ENCODE measurements at places on chromosomes 7 and 10.
A peak's percentile ranks its signal among the peaks of the same experiment; 100 is the strongest.

- no peak for DNase-seq
Measured at GRCh38 chr10:72679838-72680241, 12.1 kb upstream of the MCU start.

DNA sequence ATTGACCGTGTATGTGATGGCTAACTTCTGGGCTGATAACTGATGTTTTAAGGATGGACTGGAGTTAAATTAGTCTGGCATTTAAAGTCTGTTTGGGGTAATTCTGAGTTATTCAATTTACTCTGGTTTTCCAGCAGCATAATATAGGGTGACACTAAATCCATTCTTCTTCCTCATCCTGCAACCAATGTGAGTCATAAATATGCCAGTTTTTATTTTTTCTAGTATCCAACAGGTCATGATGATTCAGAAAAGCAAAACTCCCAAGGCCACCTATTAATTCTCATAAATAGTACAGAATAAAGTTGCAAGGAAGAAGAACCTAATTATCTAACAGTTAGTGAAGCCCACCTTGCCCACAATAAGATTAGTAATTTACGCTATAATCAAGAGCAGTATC is 7.5 kb upstream of the EPHB6 start:
- no peak for DNase-seq

DNA sequence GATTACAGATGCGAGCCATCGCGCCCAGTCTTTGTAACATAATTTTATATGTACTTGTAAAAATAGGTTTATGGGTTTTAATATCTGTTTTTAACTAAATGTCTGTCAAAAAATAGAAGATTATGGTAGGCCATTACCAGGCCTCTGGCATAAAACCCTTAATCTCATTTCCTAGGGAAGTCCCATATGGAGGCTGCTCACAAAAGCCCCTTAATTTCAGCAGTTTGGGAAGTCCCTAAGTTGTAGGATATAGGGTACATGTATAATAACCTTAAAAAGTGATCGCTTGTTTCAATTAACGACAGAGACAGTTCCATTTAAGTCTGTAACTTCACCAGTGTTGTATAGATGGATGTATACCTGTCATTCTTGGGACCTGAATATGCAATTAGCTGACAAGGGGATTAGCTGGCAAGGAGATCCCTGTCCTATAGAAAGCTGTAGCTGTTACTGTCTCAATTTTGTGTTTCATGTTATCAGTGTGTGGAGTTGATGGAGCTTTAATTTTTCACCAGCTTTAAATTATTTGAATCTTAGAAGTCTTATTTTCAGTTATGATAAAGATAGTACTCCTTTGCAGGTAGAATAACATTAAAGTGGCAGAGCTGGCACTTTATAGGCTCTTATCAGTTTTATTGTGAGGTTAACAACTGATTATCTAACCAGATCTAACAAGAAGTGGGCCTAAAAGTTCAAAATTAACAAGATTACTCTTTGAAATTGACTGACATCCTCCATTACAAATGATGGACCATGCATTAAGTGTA is 10.5 kb downstream of the TRIM24 start:
- no peak for DNase-seq

- DNase-seq, result no peak
Measured at GRCh38 chr7:105297985-105298384, 90.7 kb downstream of the SRPK2 start.

DNA sequence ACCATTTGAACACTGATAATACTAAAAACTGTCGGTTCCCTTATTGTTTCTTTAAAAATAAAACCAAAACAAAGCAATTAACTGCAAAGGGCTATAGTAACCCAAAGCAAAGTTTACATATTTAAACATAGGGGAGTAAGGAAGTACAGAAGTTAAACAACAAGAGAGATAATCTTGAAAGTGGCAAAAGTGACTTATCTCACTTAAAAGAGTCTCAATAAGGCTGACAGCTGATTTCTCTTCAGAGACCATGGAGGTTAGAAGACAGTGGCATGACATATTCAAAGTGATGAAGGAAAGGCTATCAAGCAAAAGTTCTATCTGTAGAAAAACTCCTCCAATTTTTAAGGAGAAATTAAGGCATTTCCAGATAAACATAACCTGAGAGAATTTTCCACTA is 233.5 kb upstream of the HDAC9 start:
- no peak for DNase-seq

- no peak for DNase-seq
Measured at GRCh38 chr10:74079936-74080590, 70.6 kb downstream of the AP3M1 start.

GRCh38 chr7:105245398-105246114 is 143.2 kb downstream of the SRPK2 start:
- DNase-seq, result no peak

DNA sequence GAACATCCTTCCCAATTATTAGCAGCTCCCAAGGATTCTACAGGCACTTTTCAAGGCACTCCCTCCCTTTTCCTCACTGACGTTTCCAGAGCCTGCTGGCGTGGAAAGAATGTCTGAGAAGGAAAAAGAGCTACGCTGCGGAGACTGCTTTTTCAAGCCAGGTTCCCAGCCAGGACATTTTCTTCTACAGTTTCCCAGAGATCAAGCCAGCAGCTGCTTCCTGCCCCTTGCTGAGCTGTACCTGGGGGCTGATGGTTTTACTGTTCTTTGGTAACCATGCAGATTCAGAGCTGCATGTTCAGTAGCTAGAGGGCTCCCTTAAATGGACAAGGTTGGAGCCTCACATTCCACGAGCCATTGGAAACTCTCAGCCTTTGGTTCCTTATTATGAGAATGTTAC is 133.4 kb downstream of the EVX1 start:
- no peak for DNase-seq

DNA sequence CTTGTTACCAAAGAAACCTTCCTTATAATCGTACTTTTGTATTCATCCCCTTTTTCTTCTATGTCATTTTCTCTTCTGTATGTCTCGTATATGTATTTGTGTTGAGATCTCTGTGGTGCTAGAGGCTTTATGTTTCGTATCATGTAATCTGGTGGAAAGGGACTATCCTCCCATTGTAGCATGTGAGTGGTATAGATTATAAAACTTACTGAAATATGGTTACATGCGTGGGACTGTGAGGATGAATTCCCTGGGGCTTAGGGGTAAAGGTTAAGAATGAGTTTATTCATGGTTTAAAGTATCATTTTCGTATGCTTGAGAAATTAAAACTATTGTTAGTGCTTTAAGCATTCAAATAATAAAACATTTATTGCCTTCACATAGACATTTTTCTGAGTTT is 141.9 kb downstream of the ANKRD7 start:
- DNase-seq, result no peak

- DNase-seq, result no peak
Measured at GRCh38 chr7:123231021-123232000, 31.5 kb upstream of the SLC13A1 start.

DNA sequence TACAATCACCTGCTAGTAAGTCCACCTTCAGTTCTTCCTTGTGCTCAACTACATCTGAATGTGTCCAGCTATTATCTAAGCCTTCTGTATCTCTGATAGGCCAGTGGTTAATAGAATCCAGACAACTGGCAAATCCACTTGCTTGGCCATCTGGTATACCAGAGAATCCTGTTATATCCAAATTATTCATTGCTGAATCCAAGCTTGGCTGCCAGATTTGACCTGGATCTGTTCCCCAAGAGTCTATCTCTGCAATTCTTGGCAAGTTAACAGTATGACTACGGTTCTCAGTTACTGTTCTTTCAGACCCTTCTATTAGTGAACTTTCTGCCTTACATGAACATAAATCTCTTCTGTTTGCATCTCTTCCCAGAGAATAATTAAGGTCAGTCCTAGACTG is 154.6 kb upstream of the TARP start:
- peak; percentile 18 for DNase-seq

DNA sequence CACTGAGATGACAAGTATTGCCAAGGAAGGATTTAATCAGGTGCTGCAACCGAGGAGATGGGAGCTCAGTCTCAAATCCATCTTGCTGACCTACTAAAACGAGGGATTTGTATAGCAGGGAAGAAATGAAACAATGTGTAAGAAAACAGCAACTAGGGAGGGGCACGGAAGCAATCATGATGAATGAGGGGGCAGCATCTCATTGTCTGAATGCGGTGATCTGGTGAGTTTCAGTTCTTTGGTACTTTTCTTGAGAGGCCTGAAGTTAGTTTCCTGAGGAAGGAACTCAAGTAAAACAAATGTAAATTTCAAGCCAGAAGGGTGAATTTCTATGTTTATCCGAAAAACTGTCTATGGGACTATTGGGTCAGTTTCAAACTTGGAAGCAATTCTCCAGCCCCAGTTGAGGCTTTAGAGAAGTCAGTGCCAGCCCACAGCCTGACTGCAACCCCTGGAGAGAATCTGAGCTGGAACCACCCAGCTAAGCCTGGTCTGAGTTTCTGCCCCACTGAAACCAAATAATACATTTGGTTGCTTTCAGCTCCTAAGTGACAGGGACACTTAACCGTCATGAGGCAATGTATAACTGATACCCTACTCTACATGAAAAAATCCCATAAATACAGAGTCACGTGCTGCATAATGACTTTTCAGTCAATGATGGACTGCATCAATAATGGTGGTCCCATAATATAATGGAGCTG is 45.8 kb upstream of the TNS3 start:
- DNase-seq, result no peak

GRCh38 chr10:96301616-96302015 is 2.6 kb upstream of the DNTT start:
- no peak for DNase-seq

- DNase-seq, result no peak
Measured at GRCh38 chr7:103870664-103871063, 118.8 kb downstream of the RELN start.

DNA sequence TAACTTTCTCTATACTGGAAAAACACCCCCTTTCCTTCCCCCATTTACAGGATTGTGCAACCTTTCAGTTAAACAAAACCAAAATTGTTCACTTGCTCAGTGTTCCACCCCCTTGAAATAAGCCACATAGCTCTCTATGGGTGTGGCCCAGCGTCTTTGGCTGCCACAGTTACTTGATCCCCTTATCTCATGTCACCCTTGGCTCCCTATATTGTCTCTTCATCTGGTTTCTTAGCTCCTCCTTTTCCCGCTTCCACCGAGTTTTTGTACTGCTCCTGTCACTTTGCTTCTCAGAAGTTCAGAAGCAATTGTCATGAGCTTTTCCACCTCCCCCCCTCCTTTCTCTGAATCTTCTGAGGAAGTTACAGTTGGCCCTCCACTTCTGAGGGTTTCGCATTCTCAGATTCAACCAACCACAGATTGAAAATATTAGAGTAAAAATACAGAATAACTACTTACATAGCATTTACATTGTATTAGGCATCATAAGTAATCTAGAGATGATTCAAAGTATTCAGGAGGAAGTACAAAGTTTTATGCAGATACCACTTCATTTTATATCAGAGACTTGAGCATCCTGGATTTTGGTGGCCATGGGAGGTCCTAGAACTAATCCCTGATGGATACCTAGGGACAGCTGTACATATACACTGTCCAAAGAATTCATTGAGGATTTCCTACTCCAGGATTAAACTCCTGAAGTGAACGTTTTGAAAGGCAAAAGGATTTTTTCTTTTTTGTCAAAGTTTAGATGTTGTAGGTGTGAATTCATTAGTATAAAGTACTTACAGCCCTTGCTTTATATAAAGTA is 60.4 kb downstream of the ADD3 start:
- no peak for DNase-seq

DNA sequence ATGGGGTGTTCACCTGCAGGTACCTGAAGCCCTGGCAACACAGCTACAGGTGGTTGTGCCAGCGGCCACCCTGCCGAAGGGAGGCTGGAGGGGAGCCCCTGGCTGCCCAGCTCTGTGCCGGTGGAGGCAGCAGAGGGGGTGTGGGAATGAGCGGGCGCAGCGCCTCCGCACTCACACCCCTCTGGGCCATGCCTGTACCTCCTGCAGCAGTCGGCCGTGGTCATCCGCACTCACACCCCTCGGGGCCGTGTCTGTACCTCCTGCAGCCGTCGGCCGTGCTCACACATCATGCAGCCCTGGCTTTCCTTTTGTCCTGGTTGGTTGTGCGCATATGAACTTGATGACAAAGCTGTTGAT is 1.7 kb downstream of the ZNF511 start:
- DNase-seq, result no peak

GRCh38 chr7:80967071-80967916 is 48.4 kb upstream of the SEMA3C start:
- peak; percentile 62 for DNase-seq

DNA sequence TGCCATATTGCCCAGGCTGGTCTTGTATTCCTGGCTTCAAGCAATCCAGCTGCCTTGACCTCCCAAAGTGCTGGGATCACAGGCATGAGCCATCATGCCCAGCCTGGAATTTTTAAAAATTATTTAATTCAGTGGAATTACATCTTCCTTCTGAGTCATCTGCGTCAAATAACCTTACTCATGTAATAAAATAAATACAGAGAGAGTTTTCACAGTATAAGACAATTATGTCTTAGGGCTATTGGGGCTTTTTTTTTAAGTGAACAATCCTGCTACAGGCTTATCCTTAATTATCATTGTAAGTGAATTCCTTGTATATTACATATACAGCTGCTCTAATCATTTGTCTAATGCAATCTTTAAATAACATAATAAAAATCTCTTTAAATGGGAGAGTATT is 108.3 kb downstream of the MAPK8 start:
- DNase-seq, result no peak

GRCh38 chr7:22793593-22794462 is 28.8 kb downstream of the TOMM7 start:
- no peak for DNase-seq

DNA sequence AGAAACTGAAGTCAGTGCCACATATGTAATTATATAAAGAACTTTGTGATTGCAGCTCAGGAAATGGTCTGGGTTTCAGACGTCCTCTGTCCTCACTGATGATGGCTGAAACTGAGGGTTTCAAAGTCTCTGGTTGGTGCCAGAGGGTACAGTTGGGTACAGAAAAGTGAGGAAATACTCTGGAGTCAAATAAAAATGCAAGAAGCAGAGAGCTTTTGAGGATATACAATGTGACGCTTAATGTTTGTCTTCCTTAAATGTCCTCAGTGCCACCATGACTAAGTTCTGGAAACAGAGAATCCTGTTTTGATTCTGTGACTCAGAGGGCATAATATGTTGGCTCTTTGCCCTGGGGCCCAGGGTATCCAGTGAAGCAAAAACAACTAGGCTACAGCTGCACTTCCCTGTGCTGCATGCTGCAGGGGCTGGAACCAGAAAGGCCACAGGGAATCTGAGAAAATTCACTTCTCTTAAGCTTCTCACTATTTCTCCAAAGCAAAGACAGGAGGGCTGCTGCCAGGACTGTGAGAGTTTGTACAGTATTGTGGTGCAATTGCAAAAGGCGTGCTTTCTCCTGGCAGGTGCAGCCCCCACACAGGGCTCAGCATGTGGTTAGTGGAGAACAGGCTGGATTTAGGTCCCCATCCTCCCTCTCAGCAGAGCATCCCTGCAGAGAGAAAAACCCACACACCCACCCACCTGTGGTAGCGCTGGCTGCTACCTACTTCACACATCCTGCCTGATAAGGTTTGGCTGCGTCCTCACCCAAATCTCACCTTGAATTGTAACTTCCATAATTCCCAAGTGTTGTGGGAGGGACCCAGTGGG is 169.5 kb upstream of the SVIL start:
- peak; percentile 77 for DNase-seq

- DNase-seq, result no peak
Measured at GRCh38 chr7:128268233-128268632, 27.2 kb downstream of the LEP start.

GRCh38 chr10:12949248-12949647 is 52.3 kb downstream of the CCDC3 start:
- DNase-seq, result no peak

Data from astrocyte of the cerebellum (primary cell).